ENCODE measurements at places on chromosomes 3 and 15. TPM values are rescaled to one million over a fixed set of nuclear protein-coding genes. Genes with fewer than 3 reads are reported as not detected.

DNA sequence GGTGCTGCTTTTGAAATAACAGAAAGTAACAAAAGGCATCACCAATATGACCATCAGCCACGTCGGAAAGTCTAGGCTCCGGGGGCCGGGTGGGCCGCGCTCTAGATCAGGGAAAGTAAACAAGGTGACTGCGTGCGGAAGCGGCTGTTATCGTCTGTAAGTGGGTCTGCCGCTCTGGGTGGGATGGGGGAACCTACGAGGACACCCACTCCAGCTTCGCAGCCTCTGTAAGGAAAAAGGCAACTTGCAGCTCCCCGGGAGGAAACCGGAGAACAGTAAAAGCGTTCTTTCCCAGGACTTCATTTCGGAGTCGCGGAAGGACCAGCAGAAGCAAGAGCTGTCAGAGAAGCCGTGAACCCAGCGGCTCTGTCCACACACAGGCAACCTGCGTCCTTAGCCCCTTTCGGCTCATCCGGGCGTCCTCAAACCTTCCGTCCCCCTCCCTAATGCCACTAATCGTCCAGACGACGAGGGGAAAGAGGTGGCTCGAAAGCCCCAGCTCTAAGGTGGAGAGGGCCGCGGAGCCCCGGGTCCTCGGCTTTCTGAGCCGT is 461 bp downstream of the XRN1 start:
- peak overlapping the region; percentile 84 for H3K4me3 ChIP-seq
- no peaks in the 10 kb centered on the region for H3K27me3 ChIP-seq

DNA sequence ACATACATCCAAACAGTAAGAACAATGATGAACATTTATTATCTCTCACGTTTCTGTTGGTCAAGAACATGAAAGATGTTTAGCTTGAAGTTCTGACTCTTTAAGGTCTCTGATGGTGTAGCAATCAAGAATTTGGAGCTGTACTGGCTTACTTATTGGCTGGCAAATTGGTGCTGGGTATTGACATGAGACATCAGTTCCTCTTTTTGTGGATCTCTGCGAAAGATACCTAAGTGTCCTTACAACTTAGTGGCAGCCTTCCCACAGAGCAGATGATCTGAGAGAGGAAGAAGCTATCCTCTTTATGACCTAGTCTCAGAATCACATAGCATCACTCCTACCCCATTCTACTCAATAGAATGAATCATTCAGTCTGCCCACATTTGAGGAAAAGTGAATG is 309.8 kb upstream of the DCBLD2 start:
- no peaks in the 10 kb centered on the region for H3K36me3 ChIP-seq
- no peaks in the 10 kb centered on the region for H3K4me1 ChIP-seq
- H3K27ac ChIP-seq, result no peak overlapping the region
- H3K27me3 ChIP-seq, result no peaks in the 10 kb centered on the region
- H3K4me3 ChIP-seq, result no peak overlapping the region

FAM107A gene
- total RNA-seq, result 31.9 TPM

GRCh38 chr3:74041068-74041675 is 416.4 kb upstream of the PDZRN3 start:
- no peak for DNase-seq
- no peaks in the 10 kb centered on the region for H3K4me1 ChIP-seq
- H3K27ac ChIP-seq, result no peak overlapping the region
- H3K4me3 ChIP-seq, result no peak overlapping the region
- H3K36me3 ChIP-seq, result no peaks in the 10 kb centered on the region
- no peaks in the 10 kb centered on the region for H3K27me3 ChIP-seq

GRCh38 chr3:45957586-45957985 is 14.3 kb downstream of the CXCR6 start:
- no peaks in the 10 kb centered on the region for H3K27me3 ChIP-seq
- no peak overlapping the region for H3K4me3 ChIP-seq
- no peak overlapping the region for H3K27ac ChIP-seq
- H3K36me3 ChIP-seq, result peaks cover 19% of the 10 kb centered on the region

DNA sequence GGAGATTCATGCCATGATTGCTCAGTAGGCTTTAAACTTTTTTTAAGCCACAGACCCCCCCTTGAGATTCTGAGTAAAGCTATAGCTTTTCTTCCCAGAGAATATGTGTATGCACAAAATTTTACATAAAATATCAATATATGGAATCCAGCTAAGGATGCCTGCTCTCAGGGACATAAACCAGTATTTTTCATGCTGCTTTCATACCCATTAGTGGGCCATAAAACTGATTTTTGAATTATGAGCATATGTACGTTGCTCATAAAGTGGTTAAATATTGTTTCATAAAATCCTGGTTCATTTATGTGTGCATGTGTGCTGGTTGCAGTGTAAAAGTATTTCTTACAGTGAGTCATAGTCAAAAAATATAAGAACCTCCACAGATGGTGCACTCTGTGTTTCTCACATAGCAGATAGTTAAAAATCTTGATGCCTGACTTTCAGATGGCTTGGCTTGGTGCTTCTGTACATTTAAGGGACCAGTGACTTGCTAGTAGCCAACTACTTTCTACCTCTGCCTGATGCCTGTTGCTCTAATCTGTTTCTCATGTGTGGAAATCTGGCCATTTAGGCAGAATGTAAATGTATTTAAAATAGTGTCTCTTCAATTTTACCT is 71.9 kb downstream of the ARHGEF26 start:
- H3K27ac ChIP-seq, result no peak overlapping the region
- no peak overlapping the region for H3K4me3 ChIP-seq
- H3K27me3 ChIP-seq, result no peaks in the 10 kb centered on the region
- DNase-seq, result no peak

DNA sequence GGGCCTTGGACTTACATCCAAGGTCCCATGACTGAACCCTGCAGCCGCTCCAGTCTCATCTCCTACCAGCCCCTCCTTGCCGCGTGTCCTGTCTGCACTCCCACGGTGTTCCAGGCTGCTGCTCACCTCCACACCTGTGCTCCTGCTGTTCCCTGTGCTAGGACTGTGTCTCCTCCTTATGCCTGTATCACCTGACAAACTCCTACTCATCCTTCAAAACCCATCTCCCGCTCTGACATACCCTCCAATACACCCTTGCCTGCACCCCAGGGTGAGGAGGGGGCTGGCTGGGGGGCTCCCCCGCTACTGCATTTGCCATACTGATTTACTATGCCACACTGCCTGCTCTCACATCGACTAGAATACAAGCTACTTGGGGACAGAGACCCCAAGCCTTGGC is 53.6 kb downstream of the CYP11A1 start:
- no peak overlapping the region for H3K4me3 ChIP-seq
- no peaks in the 10 kb centered on the region for H3K4me1 ChIP-seq
- H3K27me3 ChIP-seq, result no peaks in the 10 kb centered on the region
- H3K36me3 ChIP-seq, result no peaks in the 10 kb centered on the region
- H3K27ac ChIP-seq, result no peak overlapping the region
- DNase-seq, result no peak

- no peaks in the 10 kb centered on the region for H3K36me3 ChIP-seq
- no peaks in the 10 kb centered on the region for H3K27me3 ChIP-seq
- DNase-seq, result no peak
- no peak overlapping the region for H3K27ac ChIP-seq
These were observed 576.9 kb downstream of the OTOL1 start for GRCh38 chr3:162073422-162073975.

DNA sequence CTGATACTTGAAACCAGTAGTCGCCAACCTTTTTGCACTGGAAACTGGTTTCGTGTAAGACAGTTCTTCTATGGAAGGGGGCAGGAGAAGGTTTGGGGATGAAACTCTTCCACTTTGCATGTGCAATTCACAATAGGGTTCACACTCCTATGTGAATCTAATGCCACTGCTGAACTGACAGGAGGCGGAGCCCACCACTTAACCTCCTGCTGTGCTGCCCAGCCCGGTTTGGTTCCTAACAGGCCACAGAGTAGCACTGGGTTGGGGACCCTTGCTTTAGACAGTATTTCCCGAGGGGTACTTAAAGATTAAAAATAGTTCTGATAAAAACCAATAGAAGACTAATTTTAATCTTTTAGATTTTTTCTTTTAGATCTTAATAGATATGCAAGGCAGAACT is 11.1 kb downstream of the TFG start:
- no peaks in the 10 kb centered on the region for H3K36me3 ChIP-seq

DNA sequence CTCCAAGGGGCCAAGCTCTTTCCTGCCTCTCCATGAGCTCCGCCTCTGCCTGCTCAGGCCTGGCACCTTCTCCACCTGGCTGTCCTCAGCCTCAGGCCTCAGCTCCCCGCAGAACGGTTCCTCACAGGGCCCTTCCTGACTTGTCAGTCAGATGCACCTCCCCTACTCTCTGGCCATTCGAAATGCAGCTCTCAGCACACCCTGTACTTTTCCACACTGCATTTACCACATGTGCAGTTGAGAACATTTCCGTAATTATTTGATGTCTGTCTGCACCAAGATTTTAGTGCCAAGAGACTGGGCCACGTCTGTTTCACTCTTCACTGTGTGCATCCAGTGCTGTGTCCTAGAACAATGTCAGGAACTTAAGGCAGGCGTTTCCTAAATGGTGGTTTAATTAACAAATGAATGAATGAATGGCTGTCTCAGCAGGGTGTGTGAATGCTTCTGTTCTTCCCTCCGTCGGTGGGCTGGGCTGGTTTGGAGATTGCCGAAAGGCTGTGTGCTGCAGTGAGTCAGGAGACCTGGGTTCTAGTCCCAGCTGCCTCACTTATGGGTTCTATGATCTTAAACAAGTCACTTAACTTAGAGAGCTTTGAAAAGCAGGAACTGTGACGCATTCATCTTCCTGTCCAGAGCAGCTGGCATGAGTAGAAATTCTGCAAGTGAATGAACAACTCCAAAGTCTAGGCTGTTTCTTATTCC is 5.4 kb downstream of the MUC4 start:
- no peaks in the 10 kb centered on the region for H3K36me3 ChIP-seq
- H3K27me3 ChIP-seq, result no peaks in the 10 kb centered on the region
- no peak for DNase-seq
- no peaks in the 10 kb centered on the region for H3K4me1 ChIP-seq
- no peak overlapping the region for H3K27ac ChIP-seq
- H3K4me3 ChIP-seq, result no peak overlapping the region

LIPH gene
- 10.4 TPM for total RNA-seq

PGBD4 gene
- total RNA-seq, result 1.3 TPM

GRCh38 chr15:66851311-66852063 is 149.5 kb downstream of the SMAD6 start:
- H3K27ac ChIP-seq, result peak overlapping the region; percentile 44
- no peaks in the 10 kb centered on the region for H3K27me3 ChIP-seq
- H3K4me3 ChIP-seq, result no peak overlapping the region
- H3K36me3 ChIP-seq, result no peaks in the 10 kb centered on the region

- H3K4me3 ChIP-seq, result no peak overlapping the region
- no peaks in the 10 kb centered on the region for H3K27me3 ChIP-seq
- H3K4me1 ChIP-seq, result no peaks in the 10 kb centered on the region
- no peak overlapping the region for H3K27ac ChIP-seq
- no peak for DNase-seq
- H3K36me3 ChIP-seq, result no peaks in the 10 kb centered on the region
These were observed 16.9 kb downstream of the CD47 start for GRCh38 chr3:108073764-108074431.

GRCh38 chr15:68646156-68646555 is 67.4 kb downstream of the CORO2B start:
- H3K4me1 ChIP-seq, result no peaks in the 10 kb centered on the region
- no peaks in the 10 kb centered on the region for H3K36me3 ChIP-seq
- H3K27ac ChIP-seq, result no peak overlapping the region
- no peak overlapping the region for H3K4me3 ChIP-seq

DNA sequence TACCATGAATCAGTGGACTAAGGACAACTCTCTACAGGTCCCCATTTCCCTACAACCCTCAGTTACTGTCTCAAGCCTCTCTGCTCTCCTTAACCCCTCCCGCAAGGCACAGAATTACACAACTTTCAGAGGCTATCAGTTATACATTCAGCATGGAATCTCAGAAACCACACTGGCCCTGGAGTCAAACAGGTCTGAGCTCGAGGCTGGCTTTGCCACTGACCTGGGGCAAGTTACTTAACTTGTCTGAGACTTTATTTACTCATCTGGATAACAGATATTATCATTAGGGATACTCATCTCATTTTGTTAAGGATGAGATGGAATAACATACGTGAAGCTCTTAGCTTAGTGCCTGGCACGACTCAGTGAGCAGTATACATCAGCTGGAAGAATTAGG is 95.2 kb downstream of the WDR76 start:
- H3K27ac ChIP-seq, result no peak overlapping the region
- no peaks in the 10 kb centered on the region for H3K36me3 ChIP-seq
- no peaks in the 10 kb centered on the region for H3K27me3 ChIP-seq
- H3K4me1 ChIP-seq, result no peaks in the 10 kb centered on the region
- H3K4me3 ChIP-seq, result no peak overlapping the region

CACNA2D2 gene
- total RNA-seq, result 0.80 TPM

- no peak overlapping the region for H3K4me3 ChIP-seq
- H3K36me3 ChIP-seq, result no peaks in the 10 kb centered on the region
- H3K27me3 ChIP-seq, result no peaks in the 10 kb centered on the region
- peak; percentile 74 for DNase-seq
- H3K27ac ChIP-seq, result peak overlapping the region; percentile 54
These were observed 4.3 kb upstream of the MYL3 start for GRCh38 chr3:46867550-46867898.

DNA sequence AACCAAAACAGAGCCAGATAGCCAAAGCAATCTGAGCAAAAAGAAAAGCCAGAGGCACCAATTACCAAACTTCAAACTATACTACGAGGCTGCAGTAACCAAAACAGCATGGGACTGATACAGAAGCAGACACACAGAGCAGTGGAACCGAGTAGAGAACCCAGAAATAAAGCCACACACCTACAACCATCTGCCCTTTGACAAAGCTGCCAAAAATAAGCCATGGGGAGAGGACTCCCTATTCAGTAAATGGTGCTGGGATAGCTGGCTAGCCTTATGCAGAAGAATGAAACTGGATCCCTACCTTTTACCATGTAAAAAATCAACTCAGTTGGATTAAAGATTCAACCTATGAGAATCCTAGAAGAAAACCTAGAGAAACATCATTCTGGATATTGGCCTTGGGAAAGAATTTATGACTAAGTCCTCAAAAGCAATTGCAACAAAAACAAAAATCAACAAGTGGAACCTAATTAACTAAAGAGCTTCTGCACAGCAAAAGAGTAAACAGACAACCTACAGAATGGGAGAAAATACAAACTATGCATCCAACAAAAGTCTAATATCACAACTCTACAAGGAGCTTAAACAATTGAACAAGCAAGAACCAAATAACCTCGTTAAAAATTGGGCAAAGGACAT is 95.1 kb downstream of the APBA2 start:
- H3K4me1 ChIP-seq, result no peaks in the 10 kb centered on the region
- DNase-seq, result no peak
- H3K27me3 ChIP-seq, result no peaks in the 10 kb centered on the region
- H3K36me3 ChIP-seq, result no peaks in the 10 kb centered on the region
- H3K27ac ChIP-seq, result no peak overlapping the region

DNA sequence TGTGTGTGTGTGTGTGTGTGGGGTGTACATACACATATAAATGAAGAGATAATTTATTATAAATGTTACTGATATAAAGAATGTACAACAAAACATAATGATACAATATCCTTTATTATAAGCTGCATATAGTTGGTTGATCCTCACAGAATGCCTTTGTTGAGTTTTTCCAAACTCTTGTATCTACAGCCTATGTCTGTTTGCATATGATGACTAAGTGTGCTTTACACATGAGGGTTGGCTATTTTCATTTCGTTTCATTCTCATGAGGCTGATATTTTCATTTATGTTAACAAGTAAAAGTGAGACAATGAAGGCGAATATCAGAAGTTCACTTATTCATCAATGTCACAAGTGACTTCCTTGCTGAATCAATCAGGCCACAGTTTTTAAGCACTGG is 45.1 kb downstream of the TM2D3 start:
- H3K27me3 ChIP-seq, result no peaks in the 10 kb centered on the region
- H3K4me3 ChIP-seq, result no peak overlapping the region
- DNase-seq, result no peak

GRCh38 chr3:185470323-185470722 is 28.5 kb downstream of the TMEM41A start:
- DNase-seq, result no peak
- no peak overlapping the region for H3K4me3 ChIP-seq
- H3K27me3 ChIP-seq, result no peaks in the 10 kb centered on the region
- H3K36me3 ChIP-seq, result no peaks in the 10 kb centered on the region
- H3K4me1 ChIP-seq, result no peaks in the 10 kb centered on the region
- H3K27ac ChIP-seq, result no peak overlapping the region

All from breast epithelium (tissue), 4 donors.